Inflammatory macrophage treated with lipopolysaccharide for 4 hours (primary cell): ENCODE measurements at places on chromosomes 2 and 18.

- no peak for DNase-seq
These were observed 31.3 kb upstream of the TOGARAM2 start for GRCh38 chr2:28949617-28950305.

- no peak for DNase-seq
These were observed 13.5 kb downstream of the IL36B start for GRCh38 chr2:113039158-113039557.

GRCh38 chr2:241011751-241012510, 13.5 kb downstream of the SNED1 start:
- DNase-seq: no peak

DNA sequence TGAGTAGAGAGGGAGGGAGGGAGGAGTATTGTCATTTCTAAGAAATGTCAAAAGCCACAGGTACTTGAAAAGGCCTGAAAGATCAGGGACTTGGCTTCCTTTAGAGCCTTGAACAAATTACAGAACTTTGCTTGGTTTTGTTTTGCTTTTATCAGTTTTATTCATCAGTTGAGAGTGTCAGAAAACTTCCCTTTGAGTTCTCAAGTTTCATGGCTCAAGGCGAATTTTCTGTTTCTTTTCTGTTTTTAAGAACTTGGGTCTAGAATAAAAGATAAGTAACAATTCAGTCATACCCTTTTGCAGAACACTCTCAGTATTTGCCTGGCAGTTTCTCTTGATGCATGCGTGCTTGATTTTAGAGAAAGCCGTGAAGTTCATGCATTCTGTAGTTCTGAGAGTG, 531.9 kb downstream of the PARD3B start:
- DNase-seq: no peak

GRCh38 chr2:101395545-101396315, 8.4 kb upstream of the CREG2 start:
- DNase-seq: peak; percentile 55

GRCh38 chr2:95261602-95262001, 12.6 kb upstream of the PROM2 start:
- DNase-seq: peak; percentile 85

DNA sequence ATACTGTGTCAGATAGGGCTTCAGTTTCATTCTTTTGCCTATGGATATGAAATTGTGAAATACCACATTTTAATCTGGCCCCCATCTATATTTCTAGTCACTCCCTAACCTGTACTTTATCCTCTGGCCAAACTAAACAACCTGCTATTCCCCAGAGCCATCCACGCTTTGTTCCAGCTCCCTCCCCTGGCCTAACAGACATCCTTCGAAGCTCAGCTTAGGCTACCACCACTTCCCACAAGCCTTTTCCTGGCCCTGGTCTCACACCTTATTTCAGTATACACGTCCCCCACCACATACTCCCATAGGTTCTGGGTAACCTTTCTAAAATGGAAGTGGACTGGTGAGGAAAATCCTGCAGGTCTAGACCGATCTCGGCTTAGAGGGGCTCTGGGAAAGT, 55.4 kb downstream of the MAP4K3 start:
- DNase-seq: no peak

- no peak for DNase-seq
These were observed 30.9 kb downstream of the MREG start for GRCh38 chr2:215982465-215982875.

DNA sequence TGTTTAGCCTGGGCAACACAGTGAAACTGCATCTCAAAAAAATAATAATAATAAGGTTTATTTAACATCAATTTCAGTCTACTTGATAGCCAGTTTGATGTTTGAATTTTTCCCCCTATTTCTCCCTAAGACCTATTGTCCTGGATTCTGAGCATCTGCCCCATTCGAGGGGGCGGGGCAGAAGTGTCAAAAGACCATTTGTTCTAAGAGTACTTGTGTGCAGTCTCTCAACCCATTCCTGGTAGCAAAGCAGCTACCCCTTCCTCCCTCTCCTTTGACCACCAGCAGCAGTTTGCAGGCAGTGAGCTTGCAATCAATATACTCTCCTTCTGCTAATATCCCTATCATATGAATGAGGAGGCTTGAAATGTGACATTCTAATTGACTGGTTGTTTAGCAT, 71.9 kb downstream of the VWC2L start:
- no peak for DNase-seq

DNA sequence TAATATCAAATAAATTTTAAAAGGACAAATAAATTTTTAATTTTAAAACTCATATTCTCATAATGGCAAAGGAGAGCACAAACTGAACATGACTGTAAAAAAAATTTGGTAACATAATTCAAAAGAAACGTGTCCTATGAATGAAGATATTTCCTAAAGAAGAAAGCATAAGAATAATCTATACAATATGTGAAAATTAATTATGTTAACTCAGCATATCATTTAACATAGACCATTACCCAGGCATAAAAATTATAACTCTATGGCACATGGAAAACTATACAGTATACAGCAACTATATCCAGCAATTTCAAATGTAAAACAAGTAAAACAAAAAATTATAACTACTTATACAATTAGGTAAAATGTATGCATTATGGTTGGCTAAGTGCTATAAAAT, 288.1 kb downstream of the SUCLG1 start:
- no peak for DNase-seq

DNA sequence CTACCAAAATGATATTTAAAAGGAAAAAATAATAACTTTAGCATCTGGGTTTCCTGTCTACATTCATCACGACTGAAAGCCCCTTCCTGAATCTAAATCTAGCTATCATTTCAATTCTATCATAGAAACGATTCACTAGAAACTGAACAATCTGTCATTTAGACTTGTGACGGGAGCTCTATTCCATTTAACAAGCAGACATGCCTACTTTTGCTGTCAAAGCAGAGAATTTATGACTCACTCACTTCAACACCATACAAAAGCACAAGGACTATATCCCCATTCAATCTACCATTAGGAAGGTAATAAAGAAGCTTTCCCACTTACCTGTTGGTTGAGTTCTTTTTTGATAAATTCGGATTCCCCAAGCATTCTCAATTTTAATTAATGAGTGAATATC, 1072.3 kb downstream of the LRP1B start:
- no peak for DNase-seq

DNA sequence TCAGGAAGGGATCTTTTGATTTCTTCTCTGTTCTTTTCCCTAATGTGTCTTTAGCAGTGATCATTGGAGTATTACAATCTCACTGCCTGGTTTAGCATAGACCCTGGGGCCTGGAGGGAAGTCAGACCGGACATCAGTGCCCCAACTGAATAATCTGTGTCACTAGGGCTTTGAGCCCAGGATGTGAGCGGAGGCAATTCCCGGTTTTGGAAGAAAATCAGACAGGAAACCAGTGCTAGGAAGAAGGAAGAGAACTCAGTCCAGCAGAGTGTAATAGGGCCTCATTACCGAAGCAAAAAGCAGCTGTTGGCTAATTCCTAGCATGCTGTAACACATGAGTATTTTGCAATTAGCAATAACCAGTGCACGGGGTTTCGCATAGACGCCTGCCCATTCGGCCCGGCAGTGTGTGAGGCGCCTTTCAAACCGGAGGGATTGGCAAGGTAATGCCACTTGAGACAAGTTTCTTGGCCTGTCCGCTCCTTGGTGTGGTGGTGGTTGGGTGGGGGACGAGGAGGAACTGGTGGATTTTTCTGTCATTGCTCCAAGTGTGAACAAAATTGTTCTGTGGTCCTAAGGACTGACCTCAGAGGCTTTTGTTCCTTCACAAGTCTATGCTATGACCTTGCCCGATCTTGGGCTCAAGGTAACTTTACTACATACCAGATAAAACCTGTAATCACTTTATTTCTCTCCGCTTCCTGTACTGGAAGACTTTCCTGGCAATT, 2.8 kb downstream of the FOSL2 start:
- DNase-seq: peak; percentile 94

GRCh38 chr18:60209042-60209441, 163.5 kb downstream of the MC4R start:
- DNase-seq: no peak

DNA sequence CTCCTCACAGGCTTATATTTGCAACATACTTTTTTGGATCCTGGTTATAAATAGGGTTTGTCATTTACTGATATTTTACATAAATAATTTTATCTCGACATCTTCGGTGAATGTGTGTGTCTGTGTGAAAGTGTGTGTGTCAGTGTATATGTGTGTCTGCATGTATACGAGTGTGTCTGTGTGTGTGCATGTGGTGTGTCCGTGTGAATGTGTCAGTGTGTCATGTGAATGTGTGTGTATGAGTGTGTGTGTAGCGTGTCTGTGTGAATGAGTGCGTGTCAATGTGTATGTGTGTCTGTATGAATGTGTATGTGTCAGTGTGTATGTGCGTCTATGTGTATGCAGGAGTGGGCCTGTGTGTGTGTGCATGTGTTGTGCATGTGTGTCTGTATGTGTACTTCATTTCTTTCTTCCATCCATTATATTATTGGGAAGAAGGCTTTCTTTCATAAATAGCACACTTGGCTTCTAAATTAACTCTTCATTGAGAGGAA, 161.6 kb downstream of the ST6GAL2 start:
- no peak for DNase-seq

GRCh38 chr2:119772128-119772527, 12.4 kb downstream of the PTPN4 start:
- no peak for DNase-seq

GRCh38 chr2:24054366-24055010, 4.9 kb downstream of the FKBP1B start:
- DNase-seq: no peak

DNA sequence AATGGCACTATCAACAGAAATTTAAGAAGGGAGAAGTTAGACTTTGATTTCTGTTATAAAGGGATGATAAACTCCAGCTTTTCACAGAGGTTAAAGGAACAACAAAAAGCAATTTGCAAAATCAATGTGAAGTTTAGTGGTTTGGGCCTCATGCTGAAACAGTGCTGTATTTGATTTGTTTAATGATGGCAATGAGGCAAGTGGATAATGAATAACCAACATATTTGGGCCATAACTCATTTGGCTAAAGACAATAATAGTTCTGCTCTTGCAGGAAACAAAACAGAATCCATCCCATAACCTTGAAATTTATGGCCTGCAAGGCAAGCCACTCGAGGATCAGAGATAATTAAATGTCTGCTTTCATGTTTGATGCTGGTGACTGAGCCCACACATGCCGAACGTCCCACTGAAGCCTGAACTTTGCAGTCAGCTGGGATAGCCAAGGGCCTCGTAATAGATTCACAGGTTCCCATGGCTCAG, 56.5 kb downstream of the TPGS2 start:
- DNase-seq: no peak

DNA sequence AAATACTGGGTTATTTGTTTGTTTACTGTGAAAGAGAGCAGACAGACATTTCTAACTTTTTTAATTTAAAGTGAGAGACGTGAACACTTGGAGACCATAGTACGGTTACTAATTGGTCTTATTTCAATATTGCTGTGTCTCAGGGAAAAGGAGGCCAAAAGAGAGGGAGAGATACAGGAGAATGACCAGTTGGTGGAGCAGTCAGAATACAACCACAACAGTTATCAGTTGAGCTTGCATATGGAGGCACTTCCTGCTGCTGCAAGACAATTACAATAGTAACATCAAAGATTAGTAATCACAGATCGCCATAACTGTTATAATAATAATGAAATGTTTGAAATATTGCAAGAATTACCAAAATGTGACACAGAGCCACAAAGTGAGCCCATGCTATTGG, 58.2 kb downstream of the TWSG1 start:
- DNase-seq: no peak

DNA sequence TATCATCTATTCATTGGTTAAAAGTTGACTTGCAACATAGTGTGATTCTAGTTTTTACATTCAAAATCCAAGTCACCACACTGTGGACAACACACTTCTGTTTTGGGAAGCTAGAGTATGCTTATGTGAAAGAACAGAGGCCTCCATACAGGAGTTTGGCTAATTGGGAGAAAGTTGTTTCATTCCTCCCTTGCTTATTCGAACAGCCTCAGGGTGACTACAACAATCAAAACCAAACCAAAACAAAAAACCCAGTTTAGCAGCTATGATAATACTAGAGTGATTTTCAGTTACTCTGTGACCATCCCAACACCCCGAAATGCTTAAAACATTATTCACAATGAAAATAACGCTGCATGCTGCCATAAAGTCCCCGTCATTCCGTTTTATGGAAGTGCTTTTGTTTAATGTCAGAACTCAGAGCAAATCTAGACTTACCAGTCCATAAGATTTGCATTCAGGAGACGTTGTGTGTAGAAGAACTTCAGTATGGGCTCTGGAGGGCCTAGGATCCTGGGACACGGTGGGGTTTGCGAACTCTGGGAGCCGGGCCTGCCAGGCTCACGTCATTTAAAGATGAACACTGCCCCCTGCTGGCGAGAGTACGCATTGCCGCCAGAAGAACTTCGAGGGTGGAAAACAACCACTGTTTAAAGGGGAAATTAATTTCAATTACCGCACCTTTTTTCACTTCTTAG, 111.4 kb downstream of the FTCDNL1 start:
- DNase-seq: peak; percentile 58

DNA sequence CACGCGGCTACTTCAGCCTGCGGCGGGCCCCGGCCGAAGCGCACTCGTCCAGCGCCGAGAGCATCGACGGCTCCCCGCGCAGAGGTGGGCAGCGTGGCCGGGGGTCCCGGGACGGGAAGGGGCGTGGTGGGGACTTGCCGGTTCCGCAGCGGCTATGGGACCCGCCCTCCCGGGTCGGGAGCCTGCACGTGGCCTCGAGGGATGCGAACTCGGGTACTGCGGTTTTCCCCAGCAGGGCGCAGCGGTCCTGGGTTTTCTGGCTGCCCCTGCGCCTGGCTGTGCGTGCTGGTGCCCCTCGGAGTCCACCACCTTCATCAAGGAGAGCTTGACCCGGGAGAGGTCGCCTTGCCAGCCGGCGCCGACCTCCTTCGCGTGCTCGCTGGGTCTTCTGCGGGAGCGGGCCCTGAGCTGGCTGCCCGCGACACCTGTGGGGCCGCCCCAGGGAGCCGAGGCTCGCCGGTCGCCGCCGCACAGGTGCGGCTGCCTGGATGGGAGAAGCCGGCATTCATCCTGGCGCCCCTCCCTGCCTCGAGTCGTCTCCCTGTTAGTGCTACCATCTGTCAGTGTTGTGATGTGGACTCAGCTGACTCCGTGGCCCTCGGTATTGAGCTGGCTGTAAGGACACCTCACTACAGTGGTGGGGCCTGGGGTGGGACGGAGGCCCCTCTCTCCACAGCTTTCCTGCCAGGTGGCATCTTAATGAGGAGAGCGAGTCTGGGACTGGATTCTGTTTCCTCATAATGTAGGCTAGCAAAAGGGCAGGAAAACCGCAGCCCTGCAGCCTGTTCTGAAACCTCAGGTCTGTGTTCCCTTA, 177.3 kb downstream of the AGAP1 start:
- DNase-seq: no peak

- no peak for DNase-seq
These were observed 93.7 kb downstream of the IRS1 start for GRCh38 chr2:226705965-226706364.
